A549 treated with AZD2906 at 1 μM for 4 hours (cell line): ENCODE measurements at places on chromosomes 6 and 20. TPM values are rescaled to one million over a fixed set of nuclear protein-coding genes. Genes with fewer than 3 reads are reported as not detected.

DYNLT2 gene
- total RNA-seq, result 0.45 to 0.63 TPM (median 0.49 TPM) in 5 replicates

MACROD2 gene
- 0.34 to 0.73 TPM (median 0.58 TPM) in 5 replicates for total RNA-seq

DEFB132 gene
- total RNA-seq, result not detected in 5 replicates

SLC35F1 gene
- 0.01 to 0.02 TPM (median 0.01 TPM) in 3 of 5 replicates, not detected in the others for total RNA-seq

MBOAT1 gene
- total RNA-seq, result 2.0 to 2.8 TPM (median 2.1 TPM) in 5 replicates

OR2J3 gene
- not detected in 5 replicates for total RNA-seq

NUP153 gene
- 26.6 to 33.7 TPM (median 28.2 TPM) in 5 replicates for total RNA-seq

SLC22A7 gene
- not detected in 5 replicates for total RNA-seq

GRM1 gene
- 0.01 to 0.03 TPM (median 0.01 TPM) in 5 replicates for total RNA-seq

MRAP2 gene
- 1.2 to 1.8 TPM (median 1.6 TPM) in 5 replicates for total RNA-seq

HFE gene
- total RNA-seq, result 10.4 to 12.3 TPM (median 11.8 TPM) in 5 replicates

SLC22A3 gene
- total RNA-seq, result 51.7 to 57.9 TPM (median 53.1 TPM) in 5 replicates

FGD2 gene
- total RNA-seq, result not detected in 5 replicates

C6orf132 gene
- 3.4 to 4.0 TPM (median 3.9 TPM) in 5 replicates for total RNA-seq

TASP1 gene
- 9.9 to 11.7 TPM (median 10.2 TPM) in 5 replicates for total RNA-seq

PAX1 gene
- 0.02 TPM in 1 of 5 replicates, not detected in the others for total RNA-seq

SLC52A3 gene
- 0.32 to 0.54 TPM (median 0.49 TPM) in 5 replicates for total RNA-seq

DSTN gene
- total RNA-seq, result 640 to 860 TPM (median 684 TPM) in 5 replicates

MATN4 gene
- total RNA-seq, result 0.10 to 0.22 TPM (median 0.12 TPM) in 4 of 5 replicates, not detected in the other

HCK gene
- total RNA-seq, result 0.05 to 0.11 TPM (median 0.06 TPM) in 5 replicates

YTHDF1 gene
- 45.5 to 52.1 TPM (median 49.7 TPM) in 5 replicates for total RNA-seq

FARS2 gene
- total RNA-seq, result 10.1 to 10.7 TPM (median 10.4 TPM) in 5 replicates

IL17F gene
- not detected in 5 replicates for total RNA-seq

SOX18 gene
- 1.6 to 2.9 TPM (median 2.6 TPM) in 5 replicates for total RNA-seq

NNAT gene
- not detected in 5 replicates for total RNA-seq

C20orf204 gene
- total RNA-seq, result 0.10 to 0.56 TPM (median 0.41 TPM) in 5 replicates

NR2E1 gene
- total RNA-seq, result 0.05 TPM in 2 of 5 replicates, not detected in the others

BPIFB4 gene
- not detected in 5 replicates for total RNA-seq
